ENCODE measurements at places on chromosomes 4 and X.

DNA sequence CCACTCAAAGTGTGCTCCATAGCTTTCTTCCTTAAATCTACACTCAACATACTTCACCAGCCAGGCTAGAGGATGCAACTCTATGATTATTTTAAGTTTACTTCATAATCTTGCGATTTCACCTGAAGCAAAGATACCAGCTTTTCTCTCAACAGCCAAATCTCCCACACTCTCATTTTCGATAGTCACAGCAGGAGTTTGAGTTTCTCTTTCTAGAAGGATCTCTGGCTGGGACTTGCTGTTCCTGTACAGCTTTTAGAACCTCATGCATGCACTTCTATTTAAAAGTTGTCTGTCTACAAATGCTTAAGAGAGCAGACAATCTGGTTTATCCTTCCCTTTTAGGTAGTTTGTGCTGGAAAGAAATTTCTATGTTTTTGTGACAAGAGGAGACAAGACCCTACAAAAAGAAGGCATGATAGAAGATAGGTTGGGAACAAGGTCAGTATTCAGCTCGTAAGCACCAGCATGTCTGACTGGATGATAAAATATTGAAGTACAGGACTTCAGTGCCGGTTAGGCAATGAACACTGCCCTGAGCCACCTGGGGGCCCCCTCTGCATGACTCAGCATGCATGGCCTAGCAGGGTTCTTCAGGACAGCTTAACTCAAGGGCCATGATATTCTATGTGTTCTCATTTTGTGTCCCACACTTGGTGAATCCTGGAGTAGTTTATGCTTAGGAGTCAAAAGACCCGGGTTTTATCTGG lies 65.6 kb downstream of the ATXN3L start:
- no peak for DNase-seq

GRCh38 chr4:61049018-61049417 lies 151.1 kb upstream of the ADGRL3 start:
- no peak for DNase-seq

DNA sequence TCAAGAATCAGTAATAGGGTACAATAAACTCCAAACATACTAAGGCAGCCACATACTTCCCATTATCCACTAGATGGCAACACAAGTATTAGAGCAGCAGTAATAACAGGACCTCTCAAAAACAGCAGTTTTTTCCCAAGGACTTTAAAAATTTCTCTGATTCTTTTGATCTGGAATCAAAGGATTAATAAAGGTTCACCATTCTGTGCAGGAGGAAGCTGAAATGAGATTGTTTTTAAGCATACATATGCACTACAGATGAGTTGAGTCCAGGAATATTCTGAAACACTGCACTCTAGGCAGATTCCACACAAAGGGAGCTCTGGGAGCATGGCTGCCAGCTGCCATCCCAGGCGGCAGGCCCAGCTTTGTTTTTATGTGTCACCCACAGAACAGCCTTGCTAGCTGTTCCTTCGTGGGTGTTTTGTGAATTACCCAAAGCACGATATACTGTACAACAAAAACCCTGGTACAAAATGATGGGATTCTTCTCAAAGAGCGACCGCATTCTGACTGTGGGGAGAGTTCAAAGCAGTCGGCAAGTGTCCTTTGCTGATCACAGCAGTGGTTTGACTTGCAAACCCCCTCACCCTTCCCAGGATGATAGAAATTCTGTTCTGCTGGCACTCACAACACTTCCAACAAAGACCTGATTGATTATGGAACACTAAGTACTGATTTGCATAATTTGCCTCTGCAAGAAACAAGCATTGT lies 61.0 kb downstream of the STX18 start:
- no peak for DNase-seq

DNA sequence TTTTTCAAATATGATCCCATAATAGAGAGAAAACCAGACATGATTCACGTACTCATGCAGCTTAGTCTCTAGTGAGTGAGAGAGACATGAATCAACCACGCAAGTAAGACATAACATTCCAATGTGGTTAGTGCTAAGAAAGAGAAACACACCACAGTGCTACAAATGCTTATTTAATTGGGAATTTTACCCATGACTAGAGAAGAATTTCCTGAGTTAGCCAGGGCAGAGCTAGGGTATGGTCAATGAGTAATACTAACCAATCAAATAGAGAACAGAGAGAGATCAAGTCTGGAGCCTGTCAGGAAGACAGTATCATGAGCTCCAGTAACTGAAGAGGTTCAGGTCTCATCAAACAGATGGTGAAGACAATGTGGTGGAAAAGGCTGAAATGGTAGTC lies 495.2 kb downstream of the PDGFC start:
- no peak for DNase-seq

- DNase-seq = no peak
Measured at GRCh38 chr4:26289401-26289800, 31.4 kb upstream of the RBPJ start.

DNA sequence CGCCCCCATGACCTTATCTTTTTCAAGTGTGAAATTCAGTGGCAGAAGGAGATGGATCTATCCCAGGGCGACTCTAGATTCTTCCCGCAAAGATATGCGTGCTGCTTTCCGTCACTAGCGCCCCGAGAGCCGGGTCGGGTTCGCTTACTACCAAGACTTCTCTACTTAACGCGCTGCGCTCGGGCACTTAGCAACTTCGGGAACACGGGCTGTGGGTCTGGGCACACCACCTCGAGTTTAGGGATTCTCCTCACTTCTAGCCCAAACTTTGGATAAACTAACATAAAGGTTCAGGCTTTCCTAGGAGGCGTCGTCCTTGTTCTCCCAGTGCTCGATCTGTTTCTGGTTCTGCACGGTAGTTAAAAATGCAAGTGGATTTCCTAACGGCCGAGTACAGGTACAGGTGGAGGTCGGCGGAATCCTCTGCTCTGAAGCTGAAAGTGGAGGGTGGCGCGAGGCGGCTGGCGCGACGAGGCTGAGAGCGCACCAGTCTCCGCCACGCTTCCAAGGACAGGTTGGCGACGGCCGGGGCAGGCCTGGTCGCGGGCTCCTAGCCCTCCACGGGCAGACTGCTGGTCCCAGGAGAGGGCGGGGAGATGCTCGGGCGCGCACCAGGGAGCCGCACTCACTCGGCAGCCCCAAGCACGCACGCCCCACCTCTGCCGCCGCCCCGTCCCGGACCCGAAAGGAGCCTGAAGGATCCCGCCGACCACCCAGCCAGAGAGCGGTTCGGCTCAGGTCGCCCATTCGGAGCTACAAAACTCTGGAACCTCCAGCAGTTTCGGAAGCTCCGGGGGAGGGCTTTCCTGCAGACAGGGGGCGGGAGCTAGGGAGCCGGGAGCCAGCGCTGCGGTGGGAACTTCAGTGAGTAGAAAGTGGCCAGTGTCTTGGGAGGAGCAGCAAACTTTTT lies 100.8 kb upstream of the TENM3 start:
- no peak for DNase-seq

- DNase-seq = no peak
Measured at GRCh38 chrX:24741330-24741729, 47.6 kb downstream of the POLA1 start.

DNA sequence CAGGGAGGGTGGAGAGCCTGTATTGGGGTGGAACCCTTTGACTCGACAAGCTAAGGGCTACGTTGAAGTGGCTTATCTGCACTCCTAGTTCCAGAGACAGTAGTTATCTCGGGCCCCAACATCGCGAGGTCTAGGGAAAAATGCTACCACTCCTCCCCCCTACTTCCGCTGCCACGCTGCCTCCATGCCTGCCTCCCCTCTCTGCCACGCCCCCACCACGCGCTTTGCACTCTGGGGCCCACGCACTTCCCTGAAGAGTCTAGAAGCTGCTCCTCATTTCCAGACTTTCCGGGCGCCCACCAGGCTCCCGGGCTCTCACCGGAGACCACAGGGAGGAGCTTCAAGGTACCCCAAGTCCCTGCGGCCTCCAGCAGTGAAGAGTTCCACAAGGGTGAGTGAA lies at the start of gene PASD1:
TSS of gene PASD1 (plus strand) at position 227 of the 400 bp plus-strand sequence. CDS start 37,879 bp downstream, outside the sequence.
- no peak for DNase-seq

- no peak for DNase-seq
Measured at GRCh38 chrX:39201305-39201990, 400.2 kb downstream of the MID1IP1 start.

- DNase-seq = no peak
Measured at GRCh38 chrX:101257448-101258258, 33.5 kb downstream of the TAF7L start.

DNA sequence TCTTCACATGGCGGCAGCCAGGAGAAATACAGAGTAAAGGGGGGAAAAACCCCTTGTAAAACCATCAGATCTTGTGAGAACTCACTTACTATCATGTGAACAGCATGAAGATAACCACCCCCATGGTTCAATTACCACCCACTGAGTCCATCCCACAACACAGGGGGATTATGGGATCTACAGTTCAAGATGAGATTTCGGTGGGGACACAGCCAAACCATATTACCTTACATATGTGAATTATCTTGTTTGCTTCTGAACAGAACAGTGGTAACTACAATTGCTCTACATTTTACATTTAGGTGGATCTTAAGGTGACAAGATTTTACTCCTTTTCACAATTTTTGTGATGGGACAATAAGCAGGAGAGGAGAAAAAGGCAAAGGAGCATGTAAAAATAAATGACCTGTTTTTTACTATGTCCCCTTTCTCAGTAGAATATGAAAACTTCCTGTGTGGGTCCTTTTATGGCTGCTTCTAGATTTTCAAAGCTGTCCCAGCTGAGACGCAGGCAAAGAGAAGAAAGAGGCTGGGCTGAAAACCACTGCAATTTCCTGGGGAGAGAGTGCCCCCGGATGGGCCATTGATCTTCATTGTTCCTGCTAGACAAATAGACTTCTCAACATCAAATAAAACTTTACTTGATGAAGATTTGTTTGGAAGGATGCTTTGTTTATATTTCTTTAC lies 45.9 kb upstream of the PGM2 start:
- DNase-seq = no peak

GRCh38 chr4:159238631-159239030 lies 135.8 kb downstream of the RAPGEF2 start:
- DNase-seq = no peak

GRCh38 chr4:127917151-127917550 lies 36.5 kb downstream of the PLK4 start:
- DNase-seq = no peak

DNA sequence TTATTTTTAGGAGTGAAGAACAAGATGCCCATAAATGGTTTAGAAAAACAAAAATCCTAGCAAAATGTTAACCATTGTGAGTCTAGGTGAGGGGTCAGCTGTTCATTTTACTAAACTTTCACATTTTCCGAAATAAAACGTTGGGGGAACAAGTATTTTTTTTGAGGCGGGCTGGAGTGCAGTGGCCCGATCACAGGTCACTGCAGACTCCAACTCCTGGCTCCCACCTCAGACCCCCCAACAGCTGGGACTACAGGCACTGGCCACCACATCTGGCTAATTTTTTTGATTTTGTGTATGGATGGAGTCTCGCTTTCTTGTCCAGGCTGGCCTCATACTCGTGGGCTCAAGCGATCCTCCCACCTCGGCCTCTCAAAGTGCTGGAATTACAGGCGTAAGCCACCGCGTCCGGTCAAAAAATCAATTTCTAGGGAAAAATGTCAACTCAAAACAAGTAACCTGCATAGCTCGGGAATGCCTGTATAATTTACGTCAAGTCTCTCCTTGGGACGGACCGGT lies 742 bp upstream of the TAF1 start:
- no peak for DNase-seq

- DNase-seq = no peak
Measured at GRCh38 chrX:38357747-38358673, 5.6 kb downstream of the OTC start.

- no peak for DNase-seq
Measured at GRCh38 chr4:53785996-53786395, 194.7 kb upstream of the LNX1 start.

- no peak for DNase-seq
Measured at GRCh38 chr4:13445841-13446790, 38.0 kb downstream of the RAB28 start.

GRCh38 chr4:182291175-182291574 lies 48.0 kb downstream of the TENM3 start:
- no peak for DNase-seq

DNA sequence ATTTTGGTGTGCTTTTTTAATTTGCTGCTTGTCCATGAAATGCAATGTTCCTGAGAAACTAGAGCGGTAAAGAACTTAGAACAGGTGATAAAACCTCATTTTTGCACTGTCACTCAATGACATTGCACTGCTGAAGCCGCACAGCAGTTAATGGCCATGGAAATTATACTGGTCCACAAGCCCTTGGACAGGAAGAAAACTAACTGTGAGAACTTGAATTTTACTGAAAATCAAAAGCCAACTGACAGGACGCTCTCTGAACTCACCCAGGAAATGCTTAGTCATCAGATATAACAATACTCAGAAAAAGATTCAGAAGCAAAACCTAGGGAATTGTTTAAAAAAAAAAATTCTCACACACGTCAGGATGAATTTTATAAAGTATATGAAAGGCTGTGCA lies 246.4 kb upstream of the SLC7A11 start:
- DNase-seq = no peak

All from D721Med (cell line).